ENCODE measurements at places on chromosomes 2 and 18.

DNA sequence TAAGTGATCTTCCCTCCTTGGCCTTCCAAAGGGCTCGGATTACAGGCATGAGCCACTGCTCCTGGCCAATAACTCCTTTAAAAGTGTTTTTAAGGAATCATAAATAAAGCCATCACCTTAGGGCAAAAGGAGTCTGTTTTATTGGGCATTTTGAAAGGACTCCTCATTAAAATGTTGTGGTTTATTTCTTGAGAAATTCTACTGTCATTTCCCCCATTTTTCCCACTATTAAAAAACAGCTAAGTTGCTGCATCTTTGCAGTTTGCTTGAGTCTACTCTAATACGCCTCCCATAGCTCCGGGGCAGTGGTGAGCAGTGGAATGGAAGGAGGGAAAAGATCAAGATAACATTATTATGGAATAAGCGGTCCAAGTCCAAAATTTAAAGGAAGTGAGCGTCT is 293.2 kb downstream of the PIEZO2 start:
- DNase-seq, result no peak

GRCh38 chr18:77316641-77317040 is 67.0 kb downstream of the GALR1 start:
- no peak for DNase-seq

GRCh38 chr2:24638568-24638967 is 147.5 kb downstream of the NCOA1 start:
- no peak for DNase-seq

DNA sequence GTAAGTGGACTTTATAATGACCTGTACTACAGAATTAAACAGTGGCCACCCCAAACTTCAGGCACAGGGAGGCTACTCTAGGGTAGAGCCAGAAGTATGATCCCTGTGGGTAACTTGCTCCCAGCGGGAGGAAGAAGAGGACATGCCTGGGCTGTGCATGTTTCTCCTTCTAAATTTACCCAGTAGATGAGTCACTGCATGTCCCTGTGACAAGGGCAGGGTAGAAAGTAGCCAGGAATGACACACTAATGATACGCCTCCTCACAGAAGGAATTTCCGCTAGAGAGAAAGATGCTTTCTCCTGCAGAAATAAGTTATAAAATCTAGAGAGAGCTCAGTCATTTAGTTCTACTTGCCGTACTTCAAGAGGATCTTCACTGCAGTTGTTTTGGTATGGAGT is 7.5 kb downstream of the ACYP2 start:
- DNase-seq, result no peak

- no peak for DNase-seq
Measured at GRCh38 chr2:168222088-168222487, 25.3 kb downstream of the STK39 start.

GRCh38 chr2:158211502-158211901 is 109.8 kb downstream of the UPP2 start:
- DNase-seq, result no peak

DNA sequence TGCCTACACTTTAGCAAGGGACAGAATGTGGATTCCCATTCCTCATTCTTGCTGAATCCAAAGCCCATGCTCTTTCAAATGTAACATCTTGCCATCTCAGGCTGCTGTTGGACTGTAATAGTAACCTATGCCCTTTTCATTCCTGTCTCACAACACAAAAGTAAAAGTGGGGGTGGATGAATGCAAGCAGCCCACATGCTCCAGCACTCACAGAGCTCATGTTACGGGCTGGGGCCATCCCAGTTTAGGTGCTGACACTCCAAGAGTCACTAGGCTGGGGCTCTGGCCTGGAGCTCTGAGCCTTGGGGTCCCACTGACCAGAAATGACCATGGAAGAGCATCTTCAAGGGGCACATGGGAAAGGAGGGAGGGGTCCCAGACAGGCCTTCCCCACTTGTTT is 47.6 kb downstream of the CCBE1 start:
- no peak for DNase-seq

GRCh38 chr18:39841482-39842365 is 2113.3 kb upstream of the PIK3C3 start:
- DNase-seq, result no peak

All from germinal center (tissue), 1 donor.